NCI-H1048 (cell line): ENCODE measurements at places on chromosomes 13 and 19.
A peak's percentile ranks its signal among the peaks of the same experiment; 100 is the strongest.

DNA sequence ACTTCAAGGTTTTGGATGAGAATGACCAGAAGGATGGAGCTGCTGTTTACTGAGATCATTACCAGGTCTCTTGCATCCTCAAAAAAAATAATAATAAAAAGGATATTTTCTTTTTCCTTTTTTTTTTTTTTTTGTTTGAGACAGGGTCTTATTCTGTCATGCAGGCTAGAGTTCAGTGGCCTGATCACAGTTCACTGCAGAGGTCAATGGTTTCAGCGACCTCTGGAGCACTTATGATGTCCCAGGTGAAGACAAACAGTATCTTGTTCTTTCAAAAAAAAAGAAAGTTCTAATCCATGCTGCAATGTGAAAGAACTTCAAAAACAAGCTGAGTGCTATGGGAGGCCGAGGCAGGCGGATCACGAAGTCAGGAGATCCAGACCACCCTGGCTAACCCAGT, 30.4 kb upstream of the TPM4 start:
- no peak for DNase-seq

DNA sequence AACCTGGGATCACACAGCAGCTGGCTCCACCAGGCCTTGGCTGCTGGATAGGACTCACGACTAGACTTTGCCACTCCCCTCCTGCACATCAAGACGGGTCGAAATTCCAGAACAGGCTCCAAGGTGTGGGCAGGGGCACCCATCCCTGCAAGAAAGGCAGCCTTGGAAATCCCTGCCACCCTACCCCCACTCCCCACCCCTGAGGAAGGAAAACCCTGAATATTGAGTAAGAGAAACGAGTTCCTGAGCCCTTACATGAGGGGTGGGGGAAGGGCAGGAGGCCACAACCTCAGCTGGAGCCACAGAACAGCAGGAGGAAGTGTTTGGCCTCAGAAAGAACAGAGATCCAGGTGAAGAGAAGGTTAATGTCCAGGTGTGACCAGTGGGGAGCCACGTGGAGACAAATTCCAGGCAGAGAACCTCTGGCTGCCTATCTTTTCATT, 20.1 kb downstream of the DEDD2 start:
- no peak for DNase-seq

- DNase-seq = no peak
Measured at GRCh38 chr13:75776550-75776949, 140.4 kb downstream of the LMO7 start.

DNA sequence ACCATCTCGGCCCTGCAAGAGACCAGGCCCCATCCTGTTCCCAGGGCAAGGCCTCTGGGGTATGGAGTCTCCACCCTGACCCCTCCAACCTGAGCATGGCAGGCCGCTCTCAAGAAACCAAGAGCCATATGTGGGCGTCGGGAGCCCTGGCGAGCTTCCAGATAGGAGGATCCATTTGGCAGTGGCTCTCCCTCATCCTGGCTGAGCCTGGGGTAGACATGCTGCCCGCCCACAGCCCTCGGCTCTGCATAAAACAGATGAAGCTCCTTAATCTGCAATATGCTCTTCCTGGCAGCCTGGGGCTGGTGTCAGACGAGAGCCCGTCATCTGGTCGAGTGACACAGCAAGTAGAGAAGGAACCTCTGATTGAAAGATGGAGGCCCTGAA, 6.1 kb downstream of the ATP13A1 start:
- DNase-seq = no peak

- no peak for DNase-seq
Measured at GRCh38 chr13:60226507-60226906, 62.8 kb upstream of the DIAPH3 start.

- DNase-seq = no peak
Measured at GRCh38 chr13:39499604-39500003, 103.4 kb downstream of the LHFPL6 start.

DNA sequence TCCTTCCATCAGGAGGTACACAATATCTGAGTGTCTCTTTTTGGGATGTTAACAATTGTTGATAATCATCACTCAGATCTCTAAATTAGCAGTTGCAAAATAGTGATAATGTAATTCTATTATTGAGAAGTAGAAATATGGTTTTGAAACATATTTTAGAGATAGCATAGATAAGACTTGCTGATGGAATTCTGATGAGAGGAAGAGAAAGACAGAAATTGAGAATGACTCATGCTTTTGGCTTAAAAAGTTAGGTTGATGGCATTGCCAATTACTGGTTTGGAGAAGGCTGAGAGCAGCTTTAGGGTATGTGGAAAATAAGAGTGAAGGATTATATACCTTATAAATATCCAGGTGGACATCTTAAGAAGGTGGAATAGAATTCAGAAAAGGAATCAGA, 106.4 kb upstream of the EDNRB start:
- DNase-seq = no peak

DNA sequence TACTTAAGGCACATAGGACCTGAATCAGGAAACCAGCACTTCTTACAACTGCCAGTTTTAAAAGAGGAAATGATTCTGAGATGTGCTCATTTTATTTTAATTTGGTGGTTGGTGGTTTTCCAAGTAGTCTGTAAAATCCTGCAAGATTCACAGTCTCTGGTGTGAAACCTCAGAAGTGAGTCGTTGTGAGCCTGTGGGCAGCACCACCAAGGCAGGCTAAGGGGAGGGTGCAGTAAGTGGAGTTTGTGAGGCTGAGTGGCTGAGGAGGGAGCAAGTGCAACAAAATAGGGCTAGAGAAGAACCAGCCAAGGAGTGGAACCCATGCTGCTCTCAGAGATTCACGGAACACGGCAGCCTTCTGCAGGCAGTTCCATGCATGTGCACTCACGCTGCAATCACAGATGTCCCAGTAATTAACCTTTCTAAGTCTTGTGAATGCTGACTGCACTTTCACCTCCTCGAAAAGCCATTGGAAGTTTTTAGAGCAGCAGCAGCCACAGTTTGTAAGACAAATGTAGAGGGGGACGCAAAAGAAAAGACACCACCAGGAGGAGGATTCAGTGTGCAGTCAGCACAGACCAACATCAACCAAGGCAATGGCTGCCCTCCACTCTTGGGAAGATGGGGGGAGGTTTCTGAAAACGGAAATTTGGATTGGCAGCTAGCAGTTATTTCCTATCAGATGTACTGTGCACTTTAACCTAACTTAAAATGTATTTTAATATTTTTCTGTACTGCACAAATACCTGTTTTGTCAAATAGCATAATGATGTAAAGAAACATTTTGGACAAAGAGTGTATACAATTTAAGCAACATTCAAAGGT, 44.9 kb downstream of the ESD start:
- no peak for DNase-seq

GRCh38 chr13:110483386-110483968, 78.0 kb downstream of the RAB20 start:
- DNase-seq = no peak

GRCh38 chr19:48842789-48843162, 6.5 kb upstream of the HSD17B14 start:
- no peak for DNase-seq

- DNase-seq = peak; percentile 44
Measured at GRCh38 chr19:45079063-45079910, at the start of gene GEMIN7. Gene GEMIN7, plus strand, starts transcription at chr19:45079260. Its CDS starts 10,855 bp downstream, at chr19:45090115.

DNA sequence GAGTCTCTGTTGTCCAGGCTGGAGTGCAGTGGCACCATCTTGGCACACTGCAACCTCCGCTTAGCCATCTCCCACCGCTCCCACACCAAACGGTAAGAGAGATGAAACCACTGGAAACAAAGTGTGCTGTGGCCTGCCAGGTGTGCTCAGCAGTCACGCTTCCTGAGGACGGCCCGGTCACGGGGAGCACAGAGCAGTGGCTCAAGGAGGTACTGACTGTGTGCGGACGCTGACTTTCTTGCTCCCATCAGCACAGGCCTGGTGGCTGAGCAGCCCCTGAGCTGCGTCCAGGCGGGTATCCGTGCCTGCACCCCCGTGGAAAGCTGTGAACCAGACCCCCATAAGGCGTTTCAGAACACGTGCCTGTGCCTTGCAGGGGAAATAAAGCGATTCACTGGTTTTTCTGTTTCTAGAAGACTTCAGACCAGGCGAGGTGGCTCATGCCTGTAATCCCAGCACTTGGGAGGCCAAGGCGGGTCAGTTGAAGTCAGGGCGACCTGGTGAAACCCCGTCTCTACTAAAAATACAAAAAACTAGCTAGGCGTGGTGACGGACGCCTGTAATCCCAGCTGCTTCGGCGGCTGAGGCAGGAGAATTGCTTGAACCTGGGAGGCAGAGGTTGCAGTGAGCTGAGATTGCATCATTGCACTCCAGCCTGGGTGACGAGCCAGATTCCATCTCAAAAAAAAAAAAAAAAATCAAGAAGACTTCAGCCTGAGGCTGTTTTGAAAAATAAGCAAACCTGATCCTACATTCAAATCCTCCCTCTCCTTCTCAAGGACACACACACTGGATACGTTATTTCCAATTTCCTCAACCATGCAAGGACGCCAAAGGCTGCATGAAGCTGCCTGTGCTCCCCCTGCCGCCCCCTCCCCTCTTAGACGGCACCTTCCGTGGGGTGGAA, 25.5 kb downstream of the ADPRHL1 start:
- no peak for DNase-seq

DNA sequence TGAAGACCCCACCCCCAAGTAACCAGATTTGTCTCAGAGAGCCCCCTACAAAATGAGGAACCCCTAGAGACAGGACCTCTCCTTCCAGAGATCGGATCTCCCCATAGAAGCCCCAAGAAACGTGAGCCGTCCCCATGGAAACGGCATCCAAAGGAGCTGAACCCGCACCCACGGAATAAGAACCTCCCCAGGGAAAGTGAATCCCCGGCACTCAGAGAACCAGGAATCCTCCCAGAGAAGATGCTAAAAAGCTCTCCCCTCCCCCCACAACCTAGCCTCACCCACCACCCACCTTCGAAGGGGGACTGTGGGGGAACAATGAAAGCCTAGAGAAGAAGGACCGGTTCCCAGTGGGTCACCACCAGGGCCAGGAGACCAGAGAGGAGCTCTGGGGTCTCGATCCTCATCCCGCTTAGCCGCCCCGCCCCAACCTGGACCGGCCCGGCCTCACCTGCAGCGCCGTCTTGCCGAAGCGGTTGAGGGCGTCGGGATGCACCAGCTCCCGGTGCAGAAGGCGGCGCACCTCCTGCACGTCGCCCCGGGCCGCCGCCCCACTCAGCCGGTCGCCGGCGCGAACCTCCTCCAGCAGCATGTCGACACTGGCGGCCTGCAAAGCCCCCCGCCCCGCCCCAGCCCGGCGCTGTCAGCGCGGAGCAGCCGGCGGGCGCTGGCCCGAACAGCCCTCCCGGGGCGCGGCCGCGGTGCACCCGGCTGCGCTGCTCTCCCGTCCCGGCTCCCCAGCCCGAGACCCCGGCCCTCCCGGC, 535 bp downstream of the CDKN2D start:
- DNase-seq = no peak

GRCh38 chr19:50833117-50833801, at the start of gene KLK15:
Gene KLK15, minus strand, starts transcription at chr19:50833574. Its CDS starts 2,082 bp downstream, at chr19:50831492.
- DNase-seq = no peak

DNA sequence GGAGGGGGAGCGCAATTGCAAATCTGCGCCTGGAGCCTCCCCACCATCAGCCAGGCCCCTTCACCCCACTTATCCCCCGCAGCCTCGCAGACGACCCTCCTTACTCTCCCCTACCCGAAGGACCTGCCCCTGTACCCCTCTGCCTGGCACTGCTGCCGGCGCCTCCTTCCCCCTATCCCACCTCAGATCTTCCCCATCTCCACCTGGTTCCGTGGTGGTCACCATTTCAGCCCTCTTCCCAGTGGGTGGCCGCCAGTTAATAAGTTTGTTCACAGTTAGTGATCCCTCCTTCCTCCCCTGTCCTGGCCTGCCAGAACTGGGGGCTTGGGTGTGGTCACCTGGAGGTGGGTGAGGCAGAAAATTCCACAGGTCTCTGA, 397 bp downstream of the SLC44A2 start:
- no peak for DNase-seq

DNA sequence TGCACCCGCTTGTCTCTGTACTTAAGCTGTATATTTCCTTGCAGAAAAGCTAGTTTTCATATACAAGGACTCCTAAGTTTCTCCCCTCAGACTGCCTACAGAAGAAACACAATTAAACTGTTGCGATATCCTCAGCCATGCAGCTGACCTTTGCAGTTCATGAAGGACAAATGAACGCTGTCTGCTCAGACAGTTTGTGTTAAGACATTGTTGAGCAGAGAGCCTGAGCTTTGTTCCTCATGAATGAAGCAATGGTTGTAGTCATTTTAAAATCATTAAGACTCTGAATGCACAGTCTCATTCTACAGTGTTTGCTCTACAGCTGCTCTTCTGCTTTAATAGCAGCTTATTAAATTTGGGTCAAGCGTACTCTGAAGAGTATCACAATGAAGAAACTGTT, 23.2 kb upstream of the MAB21L1 start:
- no peak for DNase-seq

- DNase-seq = no peak
Measured at GRCh38 chr19:21047716-21048115, 27.3 kb downstream of the ZNF430 start.

GRCh38 chr13:42255886-42256285, 16.1 kb upstream of the AKAP11 start:
- no peak for DNase-seq

DNA sequence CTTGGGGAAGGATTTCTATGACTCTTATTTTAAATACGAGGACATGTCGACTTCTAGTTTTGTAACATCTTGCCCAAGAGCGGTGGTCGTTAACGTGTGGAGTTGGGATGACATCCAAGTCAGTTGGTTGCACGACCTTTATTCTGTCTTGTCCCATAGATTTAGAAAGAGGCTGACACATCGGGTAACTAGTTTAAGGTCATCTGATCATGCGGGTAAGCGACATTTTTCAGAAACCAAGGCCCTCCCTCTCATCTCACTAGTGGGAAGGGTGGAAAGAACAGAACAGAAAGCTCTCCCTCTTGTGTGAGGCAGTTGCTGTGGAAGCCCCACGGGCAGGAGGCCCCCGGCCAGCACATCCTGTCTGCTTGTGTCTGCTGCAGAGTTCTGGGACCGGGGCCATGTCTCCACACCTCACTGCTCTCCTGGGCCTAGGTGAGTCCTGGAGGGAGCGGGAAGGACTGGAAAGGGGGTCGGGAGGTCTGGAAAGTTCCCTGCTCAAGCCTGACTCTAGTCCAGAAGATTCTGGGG, at the start of gene LAIR2:
Gene LAIR2, plus strand, starts transcription at position 314 of the 531 bp plus-strand sequence. Its CDS starts 88 bp downstream, at position 402.
- DNase-seq = no peak

GRCh38 chr13:114071410-114071809, 61.0 kb downstream of the RASA3 start:
- no peak for DNase-seq

DNA sequence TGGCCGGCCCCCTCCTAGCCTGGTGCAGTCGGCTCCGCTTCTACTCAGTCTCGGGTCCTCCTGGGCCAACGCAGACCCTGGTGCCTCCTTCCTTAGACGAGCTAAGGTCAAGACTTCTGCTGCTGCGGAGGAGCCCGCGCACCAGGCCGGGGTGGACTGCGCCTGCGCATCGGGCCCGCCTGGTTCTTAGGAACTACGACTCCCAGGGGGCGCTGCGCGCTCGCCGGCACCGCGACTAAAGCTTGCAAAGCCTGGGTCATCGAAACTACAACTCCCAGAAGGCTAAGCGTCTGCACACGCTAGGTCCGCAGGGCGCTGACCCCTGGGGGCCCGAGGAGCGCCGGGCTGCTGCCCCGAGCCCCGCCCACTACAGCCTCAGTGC, at the start of gene ZNF835:
Gene ZNF835, minus strand, starts transcription at position 145 of the 382 bp plus-strand sequence. CDS start 6,559 bp downstream, outside the sequence.
- no peak for DNase-seq

- no peak for DNase-seq
Measured at GRCh38 chr19:11092181-11092538, 2.9 kb downstream of the LDLR start.
